HEK293T (cell line): ENCODE measurements at places on chromosomes 4 and X.

- DNase-seq = no peak
Observed at GRCh38 chr4:188053302-188053701, 56.1 kb downstream of the TRIML2 start.

- DNase-seq = no peak
Observed at GRCh38 chr4:6334203-6334887, 64.7 kb downstream of the WFS1 start.

DNA sequence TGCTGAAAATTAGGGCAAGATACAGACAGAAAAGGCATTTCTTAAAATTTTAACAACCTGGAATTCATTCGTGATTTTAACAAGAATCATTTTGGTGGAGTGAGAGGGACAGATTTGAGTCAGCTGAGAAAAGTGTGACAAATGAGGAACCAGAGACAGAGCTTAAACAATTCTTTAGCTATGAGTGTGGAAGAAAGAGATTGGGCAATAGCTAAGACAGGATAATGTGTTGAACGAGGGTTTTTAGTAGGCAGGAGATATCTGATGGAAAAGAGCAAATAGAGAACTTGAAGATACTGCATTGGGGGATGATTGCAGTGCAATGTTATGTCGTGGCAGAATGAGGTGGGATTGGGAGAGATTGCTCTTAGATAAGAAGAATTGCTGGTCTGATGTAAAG, 164.2 kb upstream of the SPRY1 start:
- no peak for DNase-seq

DNA sequence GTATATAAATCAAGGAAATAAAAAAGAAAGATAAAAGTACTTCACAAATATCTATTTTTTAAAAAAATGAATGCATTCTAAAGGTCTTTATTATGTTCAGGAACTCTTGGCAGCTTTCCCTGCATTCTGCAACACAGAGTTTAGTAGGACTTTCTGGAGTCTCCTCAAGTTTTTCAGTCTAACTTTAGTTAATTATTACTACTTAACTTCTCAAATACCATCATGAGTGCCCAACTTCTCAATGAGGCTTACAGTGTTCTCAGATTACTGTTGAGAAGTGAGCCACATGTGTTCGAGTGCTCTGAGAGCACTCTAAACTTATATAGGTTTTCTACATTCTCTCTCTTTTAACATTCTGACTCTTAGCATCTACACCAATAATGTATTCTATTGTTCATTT, 1852.9 kb upstream of the PCDH10 start:
- DNase-seq = no peak

GRCh38 chr4:24736066-24736465, 59.3 kb upstream of the SOD3 start:
- no peak for DNase-seq

GRCh38 chrX:118621081-118621759, 106.2 kb upstream of the IL13RA1 start:
- DNase-seq = no peak
